Stimulated activated CD4-positive, alpha-beta T cell treated with anti-CD3 and anti-CD28 coated beads, Interleukin-1b, Interleukin-23, amount 100 ng/mL, for 24 hours (primary cell): ENCODE measurements at places on chromosomes 12 and 14.

DNA sequence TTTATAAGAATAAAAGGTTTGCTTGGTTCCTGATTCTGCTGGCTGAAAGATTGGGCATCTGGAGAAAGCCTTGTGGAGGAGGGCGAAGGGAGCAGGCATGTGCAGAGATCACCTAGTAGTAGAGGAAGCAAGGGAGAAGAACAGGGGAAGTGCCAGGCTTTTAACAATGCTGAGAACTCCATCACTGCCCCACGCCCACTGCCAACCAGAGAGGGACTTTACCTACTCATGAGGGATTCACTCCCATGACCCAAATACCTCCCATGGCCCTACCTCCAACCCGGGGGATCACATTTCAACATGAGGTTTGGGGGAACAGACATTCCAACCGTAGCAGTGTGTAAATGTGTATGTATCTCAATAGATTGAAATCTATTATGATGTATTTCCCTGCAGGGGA lies 360.3 kb downstream of the GLT1D1 start:
- no peak for DNase-seq

- no peak for DNase-seq
Measured at GRCh38 chr14:70397746-70398145, 19.1 kb downstream of the SYNJ2BP start.

GRCh38 chr14:37810094-37810801 lies 214.8 kb downstream of the TTC6 start:
- no peak for DNase-seq

- no peak for DNase-seq
Measured at GRCh38 chr14:33794791-33795305, 156.0 kb downstream of the EGLN3 start.

- DNase-seq, result no peak
Measured at GRCh38 chr12:102009796-102010195, 52.0 kb downstream of the WASHC3 start.
